ENCODE measurements at places on chromosomes 5 and 9.
A peak's percentile ranks its signal among the peaks of the same experiment; 100 is the strongest.

GRCh38 chr9:14318361-14318760, 4.4 kb upstream of the NFIB start:
- no peak for DNase-seq

DNA sequence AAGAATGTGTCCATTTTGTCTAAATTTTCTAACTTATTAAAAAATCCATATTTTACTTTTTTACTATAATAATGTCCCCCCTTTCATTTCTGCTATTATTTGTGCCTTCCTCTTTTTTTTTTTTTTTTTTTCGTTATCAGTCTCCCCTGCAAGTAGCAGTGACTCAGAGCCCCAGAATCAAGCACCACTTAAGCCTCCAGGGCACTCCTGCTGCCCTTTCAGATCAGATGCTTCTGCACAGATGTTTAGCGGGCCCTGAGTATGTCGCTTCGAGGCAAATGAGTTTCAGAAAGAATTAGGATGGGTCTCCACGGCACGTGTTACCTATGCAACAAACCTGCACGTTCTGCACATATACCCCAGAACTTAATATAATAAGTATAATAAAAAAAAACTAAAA, 11.7 kb downstream of the MED7 start:
- no peak for DNase-seq

GRCh38 chr5:14579731-14580397, 1.7 kb upstream of the OTULINL start:
- DNase-seq = no peak

DNA sequence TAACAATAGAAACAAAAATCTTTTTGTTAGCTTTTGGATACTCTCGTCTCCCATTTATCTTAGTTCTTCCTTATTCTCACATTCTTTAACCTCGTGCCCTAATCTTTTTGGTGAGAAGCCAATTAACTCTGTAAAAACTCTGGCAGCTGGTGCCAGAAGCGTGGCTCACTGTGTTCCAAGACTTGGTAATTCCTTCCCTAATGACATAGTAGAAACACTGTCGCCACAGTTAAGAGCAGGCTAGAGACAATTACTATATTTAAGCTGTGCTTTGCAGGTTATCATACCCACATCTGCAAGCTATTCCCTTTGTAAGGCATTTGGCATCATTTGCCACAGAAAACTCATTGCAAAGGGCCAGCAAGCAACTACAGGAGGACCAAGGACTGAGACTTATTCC, 160.9 kb upstream of the PIK3R1 start:
- DNase-seq = no peak

DNA sequence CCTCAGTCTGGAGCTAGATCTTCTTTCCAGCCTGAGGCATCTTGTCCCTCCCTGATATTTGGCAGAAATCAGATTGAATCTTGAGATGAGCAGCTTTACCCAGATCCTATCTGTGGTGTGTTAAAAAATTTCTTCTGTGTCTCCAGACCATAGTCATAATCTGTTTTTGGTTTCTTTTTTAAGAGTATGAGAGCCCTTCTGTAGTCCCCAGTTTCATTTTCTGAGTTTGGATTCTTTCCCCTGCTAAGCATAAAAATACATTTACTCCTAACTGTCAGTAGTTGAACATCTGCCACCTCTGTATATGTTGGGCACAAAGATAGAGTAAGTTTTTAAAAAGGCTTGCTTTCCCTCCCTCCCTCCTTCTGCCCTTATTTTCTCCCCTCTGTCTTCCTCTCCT, 137.7 kb downstream of the CNTLN start:
- DNase-seq = no peak

DNA sequence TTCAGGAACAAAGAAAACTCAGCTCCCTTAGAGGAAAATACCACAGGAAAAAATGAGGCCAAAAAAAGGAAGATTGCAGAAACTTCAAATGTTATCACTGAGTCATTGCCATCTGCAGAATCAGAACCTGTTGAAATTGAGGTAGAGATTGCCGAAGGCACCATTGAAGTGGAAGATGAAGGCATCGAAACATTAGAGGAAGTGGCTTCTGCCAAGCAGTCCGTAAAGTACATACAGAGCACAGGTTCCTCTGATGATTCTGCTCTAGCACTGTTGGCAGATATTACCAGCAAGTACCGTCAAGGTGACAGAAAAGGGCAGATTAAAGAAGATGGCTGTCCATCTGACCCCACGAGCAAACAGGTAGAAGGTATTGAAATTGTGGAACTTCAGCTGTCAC, 30.8 kb upstream of the NIM1K start:
- DNase-seq = no peak

DNA sequence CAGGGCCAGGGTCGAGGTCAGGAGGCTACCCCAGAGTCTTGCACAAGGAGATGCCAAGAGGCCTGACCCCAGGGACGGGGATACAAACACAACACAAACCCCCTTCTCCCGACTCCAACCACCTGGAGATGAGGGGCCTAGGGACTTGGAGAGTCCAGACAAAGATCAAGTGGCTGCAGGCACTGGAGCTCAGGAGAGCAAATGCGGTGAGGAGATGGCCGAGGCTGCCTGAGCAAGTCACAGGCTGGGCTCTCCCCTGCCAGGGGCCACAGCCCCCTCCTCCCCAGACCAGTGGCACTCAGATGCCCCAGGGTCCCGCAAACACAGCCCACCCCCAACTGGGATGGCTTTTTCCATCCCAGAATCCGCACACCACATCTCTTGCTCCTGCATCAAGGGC, 15.8 kb downstream of the SH3GLB2 start:
- DNase-seq = no peak

DNA sequence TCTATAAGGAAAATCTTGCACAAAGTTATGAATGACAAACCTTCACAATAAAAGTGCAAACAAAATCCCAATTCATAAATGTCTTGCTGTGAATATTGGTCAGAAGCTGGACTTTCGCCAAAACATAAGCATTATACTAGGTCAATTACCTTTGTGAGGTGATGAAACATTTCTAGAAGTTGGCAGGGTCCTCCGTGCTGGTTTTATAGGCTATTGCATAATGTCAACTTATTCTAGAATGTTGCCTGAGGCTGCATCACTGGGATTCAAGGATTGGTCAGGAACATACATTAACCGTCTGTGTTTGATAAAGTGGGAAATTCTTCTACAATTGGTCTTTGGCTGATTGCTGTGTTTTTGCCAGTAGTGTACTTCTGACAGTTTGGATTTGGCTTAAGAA, 49.8 kb upstream of the PALM2AKAP2 start:
- DNase-seq = no peak

- DNase-seq = no peak
These were observed 24.9 kb upstream of the TARS1 start for GRCh38 chr5:33415811-33416354.

GRCh38 chr5:145921211-145921610, 15.2 kb upstream of the SH3RF2 start:
- DNase-seq = no peak

GRCh38 chr5:112346411-112347044, 72.5 kb downstream of the EPB41L4A start:
- DNase-seq = no peak

GRCh38 chr9:15746905-15747304, 194.1 kb downstream of the CCDC171 start:
- DNase-seq = no peak

- DNase-seq = no peak
These were observed 588.0 kb upstream of the TUSC1 start for GRCh38 chr9:26266146-26266793.

DNA sequence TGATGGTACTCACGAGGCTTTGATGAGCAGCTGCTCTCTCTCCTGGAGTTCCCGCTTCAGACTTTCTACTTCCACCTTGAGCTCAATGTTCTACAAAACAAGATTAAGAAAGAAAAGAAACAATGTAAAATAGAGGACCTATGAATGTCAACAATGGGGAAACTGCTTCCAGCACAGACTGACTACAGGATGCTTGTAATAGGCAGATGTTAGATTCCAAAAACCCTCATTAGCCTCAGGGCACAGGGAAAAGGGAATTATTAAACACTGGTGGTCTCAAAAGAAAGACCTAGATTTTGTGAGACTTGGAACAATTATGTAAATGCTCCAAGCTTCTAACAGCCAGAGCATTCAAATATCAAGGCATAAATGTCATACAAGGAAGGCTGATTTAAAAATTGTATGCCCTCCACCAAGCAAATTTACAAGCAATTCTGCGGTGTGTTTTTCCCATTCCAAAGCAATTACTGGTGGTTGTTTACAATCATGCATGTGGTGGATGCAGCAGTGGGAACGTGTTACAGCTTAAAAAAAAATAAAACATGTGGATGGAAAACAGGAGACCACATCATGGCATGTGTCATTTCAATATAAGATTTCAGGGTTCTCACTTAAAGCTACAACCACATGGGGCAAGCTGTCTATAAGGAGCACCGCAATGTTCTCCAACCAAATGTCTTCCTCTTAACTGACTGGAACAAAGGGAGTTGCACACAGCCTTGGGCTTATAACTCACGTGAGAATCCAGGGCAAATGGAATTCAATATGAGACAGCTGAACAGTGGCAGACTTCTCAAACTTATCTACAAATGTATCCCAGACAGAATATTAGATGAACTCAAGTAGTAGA, 34.0 kb downstream of the CDK5RAP2 start:
- no peak for DNase-seq

DNA sequence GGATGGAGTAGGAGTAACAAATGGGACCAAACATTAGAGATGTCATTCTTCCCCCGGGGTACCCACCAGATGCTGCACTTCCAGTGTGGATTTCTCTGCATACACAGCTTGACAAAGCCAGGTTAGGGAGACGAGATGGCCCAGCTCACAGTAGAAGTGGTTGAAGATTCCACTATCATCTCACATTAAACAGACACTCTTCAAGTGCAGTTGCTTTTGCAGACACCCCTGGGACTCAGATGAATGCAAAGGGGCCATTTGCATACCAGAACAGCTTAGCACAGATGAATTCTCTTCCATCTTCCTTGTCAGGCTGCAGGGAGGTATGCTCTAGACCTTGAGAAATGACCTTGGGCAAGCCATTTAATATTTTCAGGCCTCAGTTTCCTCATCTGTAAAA, 12.6 kb upstream of the C5orf58 start:
- no peak for DNase-seq

DNA sequence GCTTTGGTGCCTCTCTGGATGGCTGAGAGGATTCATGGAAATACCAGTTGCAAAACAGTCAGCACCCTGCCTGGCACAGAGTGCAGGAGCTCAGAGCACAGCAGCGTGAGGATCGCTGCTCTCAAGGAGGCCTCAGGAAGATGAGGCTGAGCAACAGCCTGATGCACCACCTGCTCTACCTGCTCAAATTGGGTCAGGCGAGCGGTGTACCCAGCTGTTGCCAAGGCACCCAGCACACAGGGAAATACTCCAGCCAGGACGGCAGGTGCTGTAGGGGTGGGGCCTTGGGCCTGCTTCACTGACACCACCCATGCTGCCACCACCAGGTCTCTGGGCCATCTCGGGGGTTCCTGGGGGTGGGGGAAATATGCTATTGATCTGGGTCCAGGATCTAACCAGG, 4.3 kb downstream of the EEIG1 start:
- DNase-seq = peak; percentile 68

DNA sequence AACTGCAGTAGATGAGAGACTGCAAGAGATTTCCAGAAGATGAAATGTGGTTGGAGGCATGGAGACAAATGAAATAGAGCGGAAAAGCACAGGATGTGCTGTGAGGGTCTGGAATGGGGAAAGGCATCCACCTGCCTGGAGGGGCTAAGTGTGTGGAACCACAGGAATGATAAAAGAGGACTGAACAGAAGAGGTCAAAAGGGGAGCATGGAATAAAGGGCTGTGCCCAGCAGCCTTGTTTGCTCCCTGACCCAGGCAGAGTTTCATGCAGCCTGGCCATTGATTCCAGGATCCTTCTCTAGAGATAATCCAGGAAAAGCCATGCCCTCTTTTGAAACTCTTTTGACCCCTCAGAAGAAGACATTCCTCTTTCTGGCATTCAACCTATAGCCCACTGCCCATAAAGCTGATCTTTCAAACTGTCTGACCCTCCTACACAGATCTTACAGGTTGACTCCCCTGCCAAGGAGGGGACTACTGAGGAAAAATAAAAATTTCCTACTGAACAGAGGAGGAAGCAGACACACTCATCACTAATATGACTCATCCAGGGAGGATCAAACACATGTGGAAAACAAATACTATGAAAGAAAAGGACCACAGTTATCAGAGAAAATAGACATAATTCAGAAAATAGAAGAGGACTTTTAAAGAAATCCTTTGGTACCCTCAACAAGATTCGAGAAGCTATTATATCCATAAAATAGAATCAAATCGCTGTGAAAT, 273.5 kb upstream of the PCSK5 start:
- no peak for DNase-seq
